ENCODE measurements at places on chromosomes 2 and 18.

DNA sequence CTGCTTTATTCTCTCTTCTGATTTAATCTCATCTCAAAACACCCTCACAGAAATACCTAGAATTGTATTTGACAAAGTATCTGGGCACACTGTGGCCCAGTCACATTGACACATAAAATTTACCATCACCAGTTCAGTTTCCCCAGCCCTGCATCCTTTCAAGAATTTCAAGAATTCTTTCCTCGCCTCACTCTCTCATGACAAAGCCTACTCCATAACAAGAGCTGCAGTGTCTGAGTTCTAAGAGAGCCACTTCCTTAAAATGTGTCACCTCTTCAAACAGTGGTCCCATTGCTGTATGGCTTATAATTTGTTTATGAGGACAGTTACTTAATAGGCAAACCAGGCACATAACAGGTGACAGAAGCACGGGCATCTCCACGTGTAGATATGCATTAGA, 90.9 kb upstream of the STK39 start:
- no peak for DNase-seq

DNA sequence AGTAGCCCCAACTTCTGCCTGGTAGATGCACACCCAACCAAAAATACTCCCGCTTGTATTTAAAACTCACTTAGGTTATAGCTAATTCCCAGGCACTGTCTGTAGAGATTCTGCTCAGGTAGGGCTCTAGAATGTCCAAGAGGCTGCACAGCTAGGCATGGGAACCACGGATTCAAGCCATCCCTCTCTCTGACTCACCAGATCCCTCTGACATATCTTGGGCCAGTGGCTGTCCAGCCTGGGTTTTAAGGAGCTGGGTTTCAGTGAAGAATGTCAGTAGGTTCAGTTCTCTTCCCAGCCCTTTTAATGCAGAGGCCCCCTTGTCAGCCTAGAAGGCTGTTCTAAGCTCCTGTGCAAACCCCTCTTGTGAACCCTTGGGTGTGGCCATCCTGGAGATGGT, 15.9 kb upstream of the IL1R1 start:
- DNase-seq, result no peak

GRCh38 chr2:147181351-147182029, 663.3 kb upstream of the ACVR2A start:
- DNase-seq, result no peak

GRCh38 chr2:86628091-86628522, 4.4 kb upstream of the RNF103 start:
- DNase-seq, result no peak

DNA sequence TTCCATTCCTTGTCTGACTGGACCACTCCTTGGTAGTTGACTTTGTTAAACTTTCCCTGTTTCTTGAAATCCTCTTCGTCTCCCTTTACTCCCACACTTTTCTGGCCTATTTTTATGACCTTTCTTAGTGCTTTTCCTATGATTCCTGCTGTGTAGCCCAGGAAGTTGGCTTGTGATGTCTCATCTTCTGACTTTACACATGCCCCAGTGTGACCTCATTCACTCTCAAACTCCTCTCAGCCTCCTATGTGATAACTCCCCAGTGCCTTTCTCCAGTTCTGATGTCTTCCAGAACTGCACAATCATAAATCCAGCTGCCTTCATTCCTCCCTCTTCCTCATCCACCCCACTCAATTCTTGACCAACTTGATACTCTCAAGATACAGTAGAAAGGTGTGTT, 407.6 kb downstream of the TGIF1 start:
- DNase-seq, result no peak

- DNase-seq, result no peak
These were observed 27.7 kb downstream of the SERPINB8 start for GRCh38 chr18:63997606-63998005.

DNA sequence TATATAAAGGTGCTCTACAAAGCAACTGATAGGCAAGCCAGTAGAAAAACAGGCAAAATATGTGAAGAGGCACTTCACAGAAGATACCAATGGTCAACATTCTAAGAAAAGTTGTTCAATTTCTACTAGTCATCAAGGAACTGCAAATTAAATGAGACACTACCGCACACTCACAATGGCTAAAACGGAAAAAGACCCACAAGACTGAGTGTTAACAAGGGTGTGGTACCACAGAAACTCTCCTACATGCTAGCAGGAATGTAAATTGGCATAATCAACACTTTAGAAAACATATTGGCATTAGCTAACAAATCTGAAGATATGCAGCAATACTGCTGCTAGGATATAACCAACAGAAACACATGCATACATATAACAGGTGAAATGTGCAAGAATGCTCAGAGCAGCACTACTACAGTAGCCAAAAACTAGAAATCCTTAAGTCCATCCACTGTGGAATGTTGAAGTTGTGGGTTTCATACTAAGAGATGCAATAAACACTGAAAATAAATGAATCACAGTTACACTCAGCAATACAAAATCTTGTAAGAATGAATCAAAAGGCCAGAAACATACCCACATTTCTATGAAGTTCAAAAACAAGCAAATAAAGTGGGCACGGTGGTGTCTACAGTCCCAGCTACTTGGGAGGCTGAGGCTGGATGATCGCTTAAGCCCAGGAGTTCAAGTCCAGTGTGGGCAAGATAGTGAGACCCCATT, 9.2 kb downstream of the RNU4ATAC start:
- DNase-seq, result no peak

GRCh38 chr2:178681081-178681480, 126.1 kb downstream of the TTN start:
- no peak for DNase-seq

DNA sequence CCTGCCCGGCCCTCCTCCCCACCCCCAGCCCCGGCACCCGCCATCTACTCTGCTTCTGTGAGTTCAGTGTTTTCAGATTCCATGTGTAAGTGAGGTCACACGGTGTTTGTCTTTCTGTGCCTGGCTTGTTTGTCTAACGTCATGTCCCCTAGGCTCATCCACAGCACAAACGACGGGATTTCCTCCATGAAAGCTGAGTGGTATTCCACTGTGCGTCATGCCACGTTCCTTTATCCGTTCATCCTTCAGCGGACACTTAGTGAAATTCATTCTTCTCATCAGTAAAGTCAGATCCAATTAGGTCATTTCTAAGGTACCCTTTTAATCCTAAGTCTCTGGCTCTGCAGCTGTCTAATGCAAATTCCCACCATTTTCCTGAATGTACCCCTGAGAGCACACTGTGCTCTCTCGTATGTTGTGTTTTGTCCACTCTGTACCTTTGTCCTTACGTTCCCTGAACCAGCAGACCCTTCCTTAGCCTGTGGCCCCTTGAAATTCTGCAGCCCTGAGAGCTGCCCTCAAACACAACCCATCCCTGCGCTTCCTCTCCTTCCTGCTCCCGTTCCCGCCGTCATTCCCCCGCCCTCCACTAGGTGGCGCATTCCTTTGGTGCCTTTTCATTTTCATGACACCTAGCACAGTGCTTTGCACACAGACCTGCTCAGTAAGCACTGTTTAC, 44.1 kb downstream of the TRAPPC12 start:
- DNase-seq, result peak; percentile 68

DNA sequence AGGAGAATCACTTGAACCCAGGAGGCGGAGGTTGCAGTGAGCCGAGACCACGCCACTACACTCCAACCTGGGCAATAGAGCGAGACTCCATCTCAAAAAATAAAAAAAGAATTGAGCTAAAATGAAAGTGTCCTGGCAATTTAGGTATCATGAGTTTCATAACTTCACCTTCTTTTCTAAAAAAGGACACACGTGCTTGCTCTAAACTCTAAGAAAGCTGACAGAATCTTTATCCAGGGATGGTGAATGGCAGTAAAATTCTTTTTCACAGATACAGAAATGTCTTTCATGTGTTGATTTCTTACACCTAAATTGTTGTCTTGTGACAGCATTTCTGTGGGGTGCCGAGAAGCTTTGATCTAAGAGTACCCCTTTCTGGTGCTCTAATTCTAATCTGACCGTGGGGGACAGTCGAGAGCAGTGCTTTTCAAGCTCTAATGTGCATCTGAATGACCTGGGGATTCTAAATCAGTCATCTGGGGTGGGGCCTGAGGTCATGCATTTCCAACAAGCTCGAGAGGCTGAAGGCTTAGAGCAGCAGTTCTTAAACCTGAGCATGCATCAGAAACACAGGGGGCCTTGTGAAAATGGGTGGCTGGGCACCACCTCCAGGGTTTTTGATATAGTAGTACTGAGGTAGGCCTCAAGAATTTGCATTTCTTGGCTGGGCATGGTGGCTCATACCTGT, 42.1 kb upstream of the REL start:
- DNase-seq, result no peak

- no peak for DNase-seq
These were observed 286.0 kb upstream of the CCDC68 start for GRCh38 chr18:55245211-55245614.

DNA sequence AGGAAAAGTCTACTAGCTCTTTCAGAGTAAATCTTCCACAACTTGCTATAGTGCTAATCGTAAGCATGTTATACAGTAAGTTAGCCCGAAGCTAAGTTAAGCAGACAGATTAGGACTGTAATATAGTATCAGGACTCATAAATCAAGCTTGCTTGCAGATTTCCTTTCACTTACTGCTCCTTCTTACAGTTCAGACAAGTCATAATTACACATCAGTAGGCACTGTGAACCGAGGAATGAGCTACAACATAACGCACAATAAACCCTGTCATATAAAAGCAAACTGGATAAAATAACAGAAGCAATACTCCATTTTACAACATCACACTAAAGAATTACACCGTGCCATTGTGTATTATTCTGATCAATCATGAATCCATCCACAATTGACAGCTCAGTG, 832.6 kb upstream of the ZEB2 start:
- no peak for DNase-seq

GRCh38 chr2:3355951-3356569, 21.6 kb downstream of the EIPR1 start:
- no peak for DNase-seq

DNA sequence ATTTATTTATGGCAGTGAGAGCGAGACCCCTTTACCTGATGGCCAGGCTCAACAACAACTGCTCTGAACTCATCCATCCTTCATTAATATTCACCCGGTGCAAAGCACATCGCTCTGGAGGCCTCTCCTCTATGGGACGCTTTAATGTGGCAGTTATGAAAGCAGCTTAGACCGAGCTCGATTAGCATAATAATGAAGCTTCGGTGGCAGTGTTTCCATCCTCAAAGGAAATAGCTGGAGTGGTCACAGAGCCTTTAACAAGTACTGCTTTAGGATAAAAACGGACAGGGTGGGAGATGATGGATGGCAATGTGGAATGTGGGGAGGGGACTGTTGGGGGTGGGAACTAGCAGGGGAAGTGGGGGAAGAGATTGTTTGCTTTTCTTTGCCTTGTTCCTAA, 243.9 kb downstream of the SLC4A3 start:
- no peak for DNase-seq

- peak; percentile 20 for DNase-seq
These were observed 1.2 kb upstream of the ZCCHC2 start for GRCh38 chr18:62521593-62521992.

- peak; percentile 61 for DNase-seq
These were observed at the start of gene ADCY3 for GRCh38 chr2:24920098-24920808. TSS of gene ADCY3 (minus strand) at chr2:24920237. CDS start at chr2:24918987, 1,250 bp downstream.

DNA sequence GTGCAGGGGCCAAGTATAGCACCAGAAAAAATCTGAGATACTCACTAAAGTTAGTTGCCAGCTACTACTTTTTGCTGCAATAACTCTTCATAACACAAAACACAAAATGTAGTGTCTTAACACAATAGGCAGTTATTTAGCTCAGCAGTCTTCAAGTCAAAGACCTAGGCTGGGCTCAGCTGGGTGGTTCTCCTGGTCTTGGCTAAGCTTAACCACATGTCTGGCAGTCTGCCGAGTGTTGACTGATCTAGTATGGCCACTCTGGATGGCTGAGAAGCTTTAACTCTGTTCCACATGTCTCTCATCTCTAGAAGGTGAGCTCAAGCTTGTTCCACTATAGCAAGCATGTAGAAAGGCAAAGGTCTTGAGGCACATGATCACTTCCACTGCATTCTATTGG, 451.6 kb downstream of the SOX11 start:
- DNase-seq, result no peak
